ENCODE measurements at places on chromosomes 12 and 14.
A peak's percentile ranks its signal among the peaks of the same experiment; 100 is the strongest.

GRCh38 chr14:92099802-92100201 lies 6.6 kb downstream of the ATXN3 start:
- DNase-seq = peak; percentile 19

GRCh38 chr14:94857950-94858349 lies 88.0 kb upstream of the GSC start:
- DNase-seq = no peak

DNA sequence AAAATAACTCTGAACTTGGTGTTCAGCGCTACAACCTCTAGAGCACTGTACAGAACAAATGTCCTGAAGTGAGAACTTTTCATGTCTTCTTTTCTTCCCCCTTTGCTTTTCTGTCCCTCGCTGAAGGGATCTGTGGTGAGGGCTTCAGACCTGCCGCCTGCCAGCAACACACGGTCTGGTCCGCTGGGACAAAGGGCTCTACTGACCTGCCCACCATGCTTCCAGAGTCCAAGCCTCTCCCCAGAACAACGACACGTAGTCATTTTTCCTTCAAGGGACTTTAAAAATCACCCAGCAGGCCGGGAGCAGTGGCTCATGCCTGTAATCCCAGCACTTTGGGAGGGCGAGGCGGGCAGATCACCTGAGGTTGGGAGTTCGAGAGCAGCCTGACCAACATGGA lies 140.4 kb downstream of the EFCAB11 start:
- DNase-seq = no peak

GRCh38 chr12:22160396-22161003 lies 114.5 kb downstream of the CMAS start:
- peak; percentile 42 for DNase-seq

DNA sequence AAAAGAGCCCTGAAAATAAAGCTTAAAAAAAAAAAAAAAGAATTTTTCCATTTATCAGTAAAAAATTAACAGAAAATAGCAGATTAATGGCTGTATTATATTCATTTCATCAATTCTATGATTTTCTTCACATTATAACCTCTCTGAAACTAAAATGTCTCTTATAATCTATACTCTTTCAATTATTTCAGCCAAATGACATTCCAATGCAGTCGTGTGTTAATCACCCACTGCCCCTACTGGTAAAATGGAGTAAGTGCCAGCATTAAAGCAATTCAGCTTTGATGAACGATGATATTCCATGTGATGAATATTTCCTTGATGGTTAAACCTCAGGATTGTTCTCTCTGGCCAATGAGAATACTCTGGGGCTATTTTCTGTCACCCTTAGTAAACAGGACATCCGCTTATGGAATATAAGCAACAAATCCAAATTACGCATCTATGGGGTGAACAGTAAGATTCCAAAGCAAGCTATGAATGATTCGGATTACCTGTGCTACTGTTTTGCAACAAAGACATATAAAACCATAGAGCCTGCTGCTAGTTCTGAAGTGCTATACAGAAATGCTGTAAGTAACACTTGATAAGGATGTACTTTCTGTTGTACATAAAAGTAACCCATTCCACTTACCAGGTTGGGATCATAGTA lies 20.3 kb upstream of the SYCP3 start:
- no peak for DNase-seq

DNA sequence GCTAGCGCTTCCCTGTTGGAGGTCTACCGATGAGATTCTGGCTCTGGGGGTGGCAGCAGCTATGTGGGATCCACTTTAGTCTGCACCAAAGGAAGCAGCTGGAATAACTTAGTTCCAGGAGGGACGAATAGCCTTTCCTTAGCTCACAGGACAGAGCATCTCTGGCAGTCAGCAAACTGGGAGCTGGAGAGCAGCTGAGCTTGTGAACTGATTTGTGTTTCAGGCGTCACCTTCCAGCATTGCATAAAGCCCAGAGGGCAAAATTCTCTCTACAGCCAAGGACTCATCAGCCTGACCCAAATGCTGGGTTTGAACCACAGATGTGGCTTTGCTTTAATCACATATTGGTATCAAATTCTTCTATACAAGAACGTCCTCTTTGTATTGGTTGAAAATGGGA lies 81.9 kb upstream of the PELI2 start:
- DNase-seq = no peak

DNA sequence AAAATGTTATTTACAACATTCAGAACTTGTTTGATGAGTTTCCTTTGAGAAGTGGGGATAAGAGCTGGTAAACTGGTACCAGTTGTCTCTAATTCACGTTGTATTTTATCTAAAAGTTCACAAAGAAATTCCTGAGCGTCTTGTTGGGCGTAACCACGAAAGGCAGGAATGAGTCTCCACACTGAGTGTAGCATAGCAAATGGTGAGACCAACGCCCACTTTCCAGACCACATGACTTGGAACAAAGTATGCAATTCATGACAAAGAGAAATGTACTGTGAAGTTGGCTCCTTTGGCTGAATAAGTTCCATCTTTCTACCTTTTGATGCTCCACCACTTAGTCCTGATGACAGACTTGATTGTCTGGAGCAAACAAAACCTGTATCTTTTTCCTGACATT lies 18.4 kb downstream of the USP44 start:
- DNase-seq = no peak

DNA sequence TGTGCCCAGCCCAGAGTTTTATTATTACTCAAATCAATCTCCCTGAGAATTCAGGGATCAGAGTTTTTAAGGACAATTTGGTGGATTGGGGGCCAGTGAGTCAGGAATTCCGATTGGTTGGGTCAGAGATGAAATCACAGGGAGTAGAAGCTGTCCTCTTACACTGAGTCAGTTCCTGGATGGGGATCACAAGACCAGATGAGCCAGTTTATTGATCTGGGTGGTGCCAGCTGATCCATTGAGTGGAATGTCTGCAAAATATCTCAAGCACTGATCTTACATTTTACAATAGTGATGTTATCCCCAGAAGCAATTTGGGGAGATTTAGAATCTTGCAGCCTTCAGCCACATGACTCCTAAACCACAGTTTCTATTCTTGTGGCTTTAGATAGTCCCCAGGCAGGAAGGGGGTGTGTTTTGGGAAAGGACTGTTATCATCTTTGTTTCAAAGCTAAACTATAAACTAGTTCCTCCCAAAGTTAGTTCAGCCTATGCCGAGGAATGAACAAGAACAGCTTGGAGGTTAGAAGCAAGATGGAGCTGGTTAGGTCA lies 89.1 kb upstream of the CNOT2 start:
- no peak for DNase-seq

DNA sequence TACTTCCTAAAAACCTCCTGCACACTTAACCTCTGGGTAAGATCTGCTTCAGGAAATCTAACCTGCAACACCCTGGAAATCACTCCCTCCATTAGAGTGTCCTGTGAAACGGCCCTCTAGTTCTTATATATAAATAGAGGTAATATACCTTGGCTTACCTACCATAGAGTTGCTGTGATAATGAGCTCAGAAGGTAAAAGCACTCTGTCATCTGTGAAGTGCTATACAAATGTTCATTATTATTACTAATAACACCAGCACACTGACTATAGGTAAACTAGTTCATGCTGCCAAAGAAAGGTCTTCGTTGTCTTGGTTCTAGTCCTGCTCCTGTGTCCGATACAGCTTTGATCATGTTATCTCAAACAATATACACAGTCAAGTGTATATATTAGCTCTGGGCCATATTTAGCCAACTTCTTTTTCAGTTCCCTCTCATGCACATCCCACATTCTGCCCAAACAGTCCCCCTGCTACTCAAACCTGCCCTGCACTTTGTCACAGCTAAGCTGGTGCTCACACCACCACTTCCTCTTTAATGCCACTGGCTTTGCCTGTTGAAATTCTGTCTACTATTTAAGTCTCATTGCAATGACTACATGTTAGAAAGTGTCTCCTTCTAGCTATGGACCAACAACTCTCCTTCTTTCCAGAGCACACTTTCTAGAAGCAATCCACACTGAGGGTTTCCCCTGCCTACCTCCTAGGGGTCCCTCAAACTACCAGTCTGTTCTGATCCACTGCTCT lies 5.1 kb downstream of the E2F7 start:
- DNase-seq = peak; percentile 79

DNA sequence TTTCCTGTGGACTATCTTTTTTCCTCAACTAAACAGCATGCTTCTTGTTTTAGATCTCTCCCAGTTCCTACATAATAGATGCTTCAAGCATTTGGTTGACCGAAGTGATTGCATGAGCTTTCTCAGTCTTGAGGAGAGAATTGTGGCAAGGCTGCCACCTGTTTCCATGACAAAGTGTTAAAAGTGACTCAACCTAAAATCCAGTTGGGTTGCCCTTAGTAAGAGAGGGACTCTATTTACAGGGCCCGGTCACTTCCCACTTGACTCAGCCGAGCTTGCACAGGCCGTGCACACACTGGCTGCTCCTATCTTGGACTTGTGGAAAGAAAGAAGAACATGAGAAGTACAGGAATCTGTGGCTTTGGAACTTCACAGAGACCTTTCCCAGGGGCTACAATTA lies 2.1 kb upstream of the B4GALNT3 start:
- DNase-seq = no peak

- no peak for DNase-seq
Measured at GRCh38 chr12:78156751-78157150, 326.1 kb downstream of the NAV3 start.

GRCh38 chr14:56333359-56334292 lies 215.4 kb downstream of the PELI2 start:
- DNase-seq = peak; percentile 36

DNA sequence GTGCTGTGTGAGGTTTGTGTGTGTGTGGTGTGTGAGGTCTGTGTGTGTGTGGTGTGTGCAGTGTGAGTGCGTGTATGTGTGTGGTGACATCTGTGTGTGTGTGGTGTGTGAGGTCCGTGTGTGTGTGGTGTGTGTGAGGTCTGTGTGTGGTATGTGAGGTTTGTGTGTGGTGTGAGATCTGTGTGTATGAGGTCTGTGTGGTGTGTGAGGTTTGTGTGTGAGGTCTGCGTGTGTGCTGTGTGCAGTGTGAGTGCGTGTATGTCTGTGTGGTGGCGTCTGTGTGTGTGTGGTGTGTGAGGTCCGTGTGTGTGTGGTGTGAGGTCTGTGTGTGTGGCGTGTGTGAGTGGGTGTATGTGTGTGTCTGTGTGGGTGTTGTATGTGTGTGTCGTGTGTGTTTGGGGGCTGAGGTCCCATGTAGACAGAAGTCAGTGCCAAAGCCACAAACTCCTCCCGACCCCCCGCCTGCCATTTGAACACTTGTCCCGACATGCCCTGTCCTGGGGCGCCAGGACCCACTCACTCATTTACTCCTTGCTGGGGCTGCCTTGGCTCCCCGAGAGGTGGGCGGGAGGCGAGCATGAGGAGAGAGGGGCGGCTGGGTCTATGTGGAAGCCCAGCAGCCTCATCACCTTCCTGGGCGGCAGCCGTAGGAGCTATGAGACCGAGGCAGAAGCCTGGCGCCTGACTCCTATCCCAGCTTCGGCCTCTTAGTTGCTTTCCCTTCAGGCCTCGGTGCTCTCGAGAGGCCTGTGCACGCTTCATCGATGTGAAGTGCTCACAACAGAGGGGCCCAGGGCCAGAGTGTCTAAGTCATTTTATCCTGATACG lies 20.5 kb downstream of the RILPL1 start:
- peak; percentile 9 for DNase-seq

DNA sequence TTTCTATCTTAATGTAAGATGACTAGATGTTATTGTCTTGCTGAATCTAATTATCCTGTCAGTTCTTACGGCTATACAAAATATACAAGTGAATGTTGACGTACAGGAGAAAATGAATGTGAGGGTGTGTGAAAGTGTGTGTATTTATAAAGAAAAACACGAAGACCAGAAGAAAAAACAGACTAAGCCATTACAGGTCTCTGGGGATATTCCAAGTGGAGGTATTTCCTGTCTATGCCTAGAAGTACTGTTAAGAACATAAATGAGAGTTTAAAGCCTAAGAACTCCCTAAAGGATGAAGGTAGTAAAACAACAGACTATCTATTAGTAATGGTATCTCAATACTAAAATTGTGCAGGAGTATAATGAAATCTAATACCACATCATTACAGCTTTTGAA lies 7.6 kb downstream of the MDM1 start:
- DNase-seq = no peak

DNA sequence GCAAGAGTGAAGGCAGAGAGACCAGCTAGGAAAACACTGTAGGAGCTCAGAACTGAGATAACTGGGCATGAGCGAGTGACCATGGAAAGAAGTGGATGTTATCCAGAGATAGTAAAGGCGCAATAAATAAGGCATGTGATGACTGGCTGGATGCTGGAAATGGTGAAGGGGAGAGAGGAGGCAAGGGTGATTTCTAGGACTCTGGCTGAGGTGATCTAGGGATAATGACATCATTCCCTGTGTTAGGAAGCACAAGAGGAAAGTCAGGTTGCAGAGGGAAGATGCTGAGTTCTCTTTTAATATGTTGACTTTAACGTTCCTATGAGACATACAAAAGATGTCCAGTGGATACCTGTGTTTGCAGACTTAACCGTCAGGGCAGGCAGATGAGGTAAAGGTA lies 78.7 kb downstream of the C12orf56 start:
- DNase-seq = no peak

GRCh38 chr12:21336656-21337055 lies 1.9 kb upstream of the SLCO1A2 start:
- DNase-seq = no peak

DNA sequence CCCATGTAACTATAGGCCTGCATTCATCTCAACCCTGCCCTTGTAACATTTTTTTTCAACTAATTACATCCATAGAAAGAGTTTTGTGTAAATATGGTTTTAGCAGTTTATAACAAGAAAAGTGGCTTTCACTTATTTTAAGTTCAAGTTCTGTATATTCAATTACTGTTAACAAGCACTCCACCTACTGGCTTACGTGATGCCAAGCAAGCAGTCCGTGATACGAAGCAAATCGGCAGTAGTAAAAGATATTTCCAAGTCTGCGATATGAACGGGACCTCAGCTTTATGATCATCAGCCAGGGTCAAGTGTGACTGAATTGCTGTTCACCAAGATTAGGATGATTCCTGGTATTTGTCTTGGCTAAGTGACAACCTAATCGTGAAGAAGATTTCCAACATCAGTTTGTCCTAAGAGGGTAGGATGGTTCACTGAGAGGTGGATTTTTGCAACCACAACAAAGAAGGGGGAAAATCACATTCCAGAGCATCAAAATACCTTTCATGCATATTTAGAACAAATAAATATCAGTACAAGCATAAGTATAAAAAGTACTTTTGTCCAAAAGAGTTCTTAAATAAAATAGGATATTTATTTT lies 456.2 kb downstream of the FOXG1 start:
- DNase-seq = peak; percentile 6

GRCh38 chr14:75650253-75651058 lies 10.2 kb downstream of the ERG28 start:
- no peak for DNase-seq

GRCh38 chr14:70827347-70827746 lies 18.0 kb upstream of the MAP3K9 start:
- peak; percentile 13 for DNase-seq

DNA sequence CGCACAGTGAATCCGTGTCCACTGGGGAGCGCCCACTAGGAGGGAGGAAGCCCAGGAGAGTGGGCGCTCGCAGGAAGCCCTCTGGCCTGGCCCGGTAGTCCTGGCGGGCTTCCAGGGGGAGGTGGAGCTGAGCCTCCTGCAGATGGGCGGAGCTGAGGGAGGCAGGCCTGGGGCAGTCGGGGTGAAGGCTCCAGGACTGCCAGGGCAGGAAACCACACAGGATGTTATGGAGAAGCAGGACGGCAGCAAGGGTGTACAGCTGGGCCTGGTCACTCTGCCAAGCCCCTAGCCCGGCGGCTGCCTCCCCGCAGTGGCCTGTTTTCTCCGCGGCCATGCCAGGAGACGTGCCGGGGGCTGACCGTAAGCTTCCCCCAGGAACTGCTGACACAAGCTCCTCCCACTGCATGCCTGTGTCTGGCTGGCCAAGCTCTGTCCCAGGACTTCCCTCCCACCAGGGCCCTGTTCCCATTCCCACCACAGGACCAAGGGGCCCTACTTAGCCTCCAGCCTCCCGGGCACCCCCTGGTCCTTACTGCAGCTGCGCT lies 143.4 kb upstream of the C14orf180 start:
- peak; percentile 40 for DNase-seq

Data from common myeloid progenitor, CD34-positive (primary cell).